ENCODE measurements at places on chromosomes 13 and 19.

- DNase-seq, result peak; percentile 14
Observed at GRCh38 chr13:80363890-80364503, 23.1 kb upstream of the SPRY2 start.

DNA sequence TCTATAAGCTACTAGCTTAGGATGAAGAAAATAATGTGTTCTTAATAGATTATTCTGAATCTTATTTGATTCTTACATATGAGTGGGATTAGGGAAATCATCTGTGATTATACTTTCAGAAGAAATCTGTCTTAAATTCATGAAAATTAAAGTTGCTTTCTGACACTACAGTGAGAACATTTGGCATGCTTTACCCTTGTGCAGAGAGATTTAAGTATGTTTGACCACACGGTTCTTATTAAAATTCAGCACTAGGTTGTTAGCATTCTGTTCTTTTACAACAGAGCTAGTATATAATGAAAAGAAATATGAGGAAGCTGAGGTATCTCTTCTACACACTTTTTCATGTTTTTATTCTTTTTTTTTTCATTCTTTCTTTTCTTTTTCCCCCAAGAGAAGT, 2723.9 kb downstream of the PCDH9 start:
- no peak for DNase-seq

DNA sequence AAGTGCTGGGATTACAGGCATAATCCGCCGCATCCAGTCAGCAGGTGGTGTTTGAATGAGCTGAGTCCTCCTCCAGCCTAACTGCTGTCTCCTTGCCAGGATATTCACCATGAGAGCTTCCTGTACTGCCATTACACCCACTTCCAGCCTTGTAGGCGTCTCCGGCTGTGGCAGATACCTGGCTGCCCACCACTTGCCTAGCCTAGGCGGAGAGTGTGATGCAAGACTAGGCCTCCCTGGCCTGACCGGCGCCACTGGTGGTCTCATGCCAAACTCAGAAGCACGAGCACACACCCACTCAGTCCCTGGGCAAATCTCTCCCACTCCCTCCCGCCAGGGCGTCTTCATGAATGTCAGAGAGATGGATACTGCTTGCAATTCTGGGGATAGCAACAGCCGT, 16.6 kb downstream of the IL12RB1 start:
- DNase-seq, result no peak

DNA sequence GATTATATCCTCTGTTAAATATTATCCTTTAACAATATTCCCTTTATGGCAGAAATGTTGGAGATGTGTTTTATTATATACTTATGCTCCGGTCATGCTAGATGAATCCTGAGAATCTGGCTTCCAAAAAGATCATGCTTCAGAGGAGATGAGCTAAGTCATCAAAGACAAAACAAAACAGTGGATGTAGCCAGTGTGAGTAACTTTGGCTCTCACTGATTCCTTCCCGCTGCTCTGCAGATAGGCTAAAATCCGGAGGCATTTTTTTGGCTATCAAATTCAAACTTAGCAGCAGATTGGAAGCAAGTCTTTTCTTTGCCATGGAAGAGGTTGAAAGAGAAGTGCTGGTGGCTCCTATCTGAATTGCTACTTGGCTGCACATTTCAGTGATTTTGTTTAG, 295.9 kb downstream of the GPC6 start:
- no peak for DNase-seq

- peak; percentile 36 for DNase-seq
Observed at GRCh38 chr19:18762125-18763023, 28.7 kb downstream of the COMP start.

- DNase-seq, result peak; percentile 45
Observed at GRCh38 chr19:16143399-16144215, at the start of gene HSH2D. Gene HSH2D, plus strand, starts transcription at chr19:16143685. Its CDS starts 5,066 bp downstream, at chr19:16148751.

- peak; percentile 75 for DNase-seq
Observed at GRCh38 chr13:42594481-42595252, 20.7 kb downstream of the TNFSF11 start.

DNA sequence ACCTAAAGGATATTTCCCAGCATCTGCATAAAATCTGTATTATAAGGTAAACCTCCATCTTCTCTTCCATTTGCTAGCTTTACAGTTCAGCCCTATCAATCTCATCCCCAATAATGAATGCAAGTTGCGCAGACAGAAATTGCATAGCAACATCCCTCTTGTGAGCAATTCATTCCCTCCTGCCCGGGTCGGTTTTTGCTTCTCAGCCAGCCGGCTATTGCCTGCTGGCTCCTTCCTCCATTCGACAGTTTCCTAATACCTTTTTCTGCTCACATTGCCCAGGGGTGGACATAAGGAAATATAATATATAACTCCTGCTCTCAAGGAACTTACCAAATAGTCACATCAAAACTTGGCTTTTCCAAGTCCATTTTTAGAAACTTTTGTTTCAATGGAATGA, 125.2 kb downstream of the FGF9 start:
- DNase-seq, result no peak

- DNase-seq, result peak; percentile 100
Observed at GRCh38 chr19:8640402-8641004, 10.1 kb downstream of the NFILZ start.

- no peak for DNase-seq
Observed at GRCh38 chr19:54136086-54136863, 1.3 kb upstream of the CNOT3 start.

- DNase-seq, result peak; percentile 77
Observed at GRCh38 chr13:77184455-77184854, 142.4 kb downstream of the MYCBP2 start.

DNA sequence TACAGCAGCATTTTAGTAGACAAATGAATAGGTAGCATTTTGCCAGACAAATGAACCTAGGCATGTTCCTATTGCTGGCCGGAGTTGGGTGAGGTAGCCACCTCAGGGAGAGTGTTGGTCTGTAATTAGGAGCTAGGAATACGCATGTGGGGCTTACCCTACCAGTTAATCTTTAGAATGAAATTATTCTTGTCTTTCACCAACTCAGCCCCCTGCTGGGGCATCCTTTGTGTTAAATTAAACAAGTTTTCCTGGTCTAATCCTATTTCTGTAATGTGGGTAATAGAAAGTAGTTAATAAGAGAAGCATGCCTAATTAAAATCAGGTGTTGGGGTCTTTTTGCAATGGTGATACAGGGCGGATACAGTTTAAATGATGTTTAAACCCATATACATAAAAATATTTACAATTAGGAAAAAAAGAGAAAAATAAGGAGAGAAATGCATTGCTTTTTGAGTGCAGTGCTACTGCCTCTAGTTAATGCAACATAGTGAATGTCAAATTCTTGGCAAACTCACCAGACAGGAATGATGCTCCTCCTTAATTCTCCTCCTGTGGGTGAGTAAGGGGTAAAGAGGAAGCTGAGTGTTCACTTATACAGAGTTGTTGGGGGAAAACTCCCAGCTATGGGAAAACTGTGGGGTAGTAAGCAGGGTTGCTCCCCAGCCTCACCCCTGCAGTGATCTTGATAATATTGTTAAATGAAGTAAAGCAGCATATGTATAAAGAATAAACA, 276.4 kb upstream of the EDNRB start:
- DNase-seq, result no peak

GRCh38 chr13:31675440-31675953, 63.8 kb upstream of the RXFP2 start:
- DNase-seq, result peak; percentile 10

DNA sequence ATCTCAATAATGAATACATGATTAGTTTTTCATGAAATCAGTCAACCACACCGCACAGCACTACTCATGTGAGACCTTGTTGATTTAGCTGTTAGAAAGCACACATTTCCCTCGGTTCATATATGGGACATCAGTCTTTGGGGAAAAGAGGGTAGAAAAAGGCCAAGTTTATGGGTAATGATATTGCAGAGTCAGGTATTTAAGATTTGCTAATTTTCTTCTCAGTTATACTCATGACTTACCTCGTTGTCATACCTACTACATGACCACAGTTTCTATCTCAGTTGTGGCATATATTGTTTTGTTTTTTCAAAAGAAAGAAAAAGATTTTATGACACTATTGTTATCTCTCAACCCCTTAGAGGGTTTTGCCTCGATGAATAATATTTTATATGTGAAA, 165.6 kb downstream of the POU4F1 start:
- no peak for DNase-seq

DNA sequence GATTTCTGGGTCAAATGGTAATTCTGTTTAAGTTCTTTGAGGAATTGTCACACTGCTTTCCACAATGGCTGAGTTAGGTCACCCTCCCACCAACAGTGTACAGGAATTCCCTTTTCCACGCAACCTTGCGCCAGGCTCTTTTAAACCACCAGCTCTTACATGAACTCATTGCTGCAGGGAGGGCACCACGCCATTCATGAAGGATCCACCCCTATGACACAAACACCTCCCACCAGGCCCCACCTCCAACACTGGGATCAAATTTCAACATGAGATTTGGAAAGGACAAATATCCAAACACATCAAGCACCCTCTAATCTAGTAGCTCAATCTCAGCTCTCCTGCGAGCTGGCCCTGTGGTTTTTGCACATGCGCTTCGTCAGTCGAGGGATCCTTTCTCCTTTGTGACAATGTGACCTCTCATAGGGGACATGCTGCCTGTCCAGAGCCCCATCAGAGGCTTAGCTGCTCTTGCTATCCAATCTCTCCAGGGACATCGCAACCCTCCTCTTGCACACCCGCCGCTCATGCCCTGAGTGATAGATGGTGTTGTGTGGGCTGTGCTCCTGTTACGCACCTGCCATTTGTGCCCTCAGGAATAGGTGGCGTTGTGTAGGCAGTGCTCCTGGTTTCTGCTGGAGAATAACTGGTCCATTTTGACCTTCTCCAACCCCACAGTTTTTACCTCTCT, 328.0 kb downstream of the UQCRFS1 start:
- DNase-seq, result no peak

DNA sequence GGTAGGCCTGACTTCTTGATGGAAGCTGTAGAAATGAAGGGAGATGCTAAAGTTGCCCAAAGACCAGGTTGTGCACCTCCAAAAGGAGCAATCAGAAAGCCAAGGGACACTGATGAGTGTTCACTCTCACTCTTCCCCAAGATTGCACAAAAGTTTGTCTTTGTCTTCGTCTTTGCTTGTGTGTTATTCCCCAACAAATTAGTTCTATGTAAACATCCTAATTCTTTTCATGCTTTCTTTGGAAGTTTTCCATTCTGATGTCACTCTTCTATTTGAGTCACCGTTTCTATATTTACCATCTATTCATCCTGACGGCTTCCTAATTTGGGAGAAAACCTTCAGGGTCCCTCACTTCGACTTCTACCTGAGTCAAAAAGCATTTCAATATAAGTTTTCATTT, 3.7 kb upstream of the TMEM272 start:
- DNase-seq, result no peak

- no peak for DNase-seq
Observed at GRCh38 chr19:29944390-29945012, 2.5 kb downstream of the URI1 start.

DNA sequence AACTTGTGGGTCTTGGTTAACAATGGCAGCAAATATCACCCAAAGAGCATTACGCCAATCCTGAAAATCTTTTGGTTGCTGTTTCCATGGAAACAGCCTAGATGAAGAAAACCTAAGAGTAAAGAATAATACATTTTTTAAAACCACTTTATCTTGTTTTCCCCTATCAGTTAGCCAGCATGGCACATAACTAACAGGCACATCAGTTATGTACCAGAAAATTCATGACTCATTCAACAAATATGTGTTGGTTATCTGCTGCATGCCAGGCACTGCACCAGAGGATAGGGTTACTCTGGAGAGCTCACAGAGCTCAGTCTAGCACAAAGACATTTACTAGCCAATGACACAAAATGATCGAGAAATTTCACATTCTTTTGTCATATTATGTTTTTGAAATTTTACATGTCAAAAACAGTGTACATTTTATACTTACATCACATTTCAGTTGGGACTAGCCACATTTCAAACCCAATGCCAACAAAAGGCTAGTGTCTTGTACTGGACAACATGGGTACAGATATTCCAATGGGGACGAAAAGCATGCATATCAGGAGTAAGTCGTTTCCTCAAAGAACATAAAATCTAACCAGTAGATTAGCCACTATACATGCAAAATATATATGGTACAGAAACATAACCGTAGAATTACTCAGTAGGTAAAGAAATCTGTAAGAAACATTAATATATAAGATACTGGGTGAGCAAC, 20.3 kb downstream of the LNX2 start:
- DNase-seq, result no peak

DNA sequence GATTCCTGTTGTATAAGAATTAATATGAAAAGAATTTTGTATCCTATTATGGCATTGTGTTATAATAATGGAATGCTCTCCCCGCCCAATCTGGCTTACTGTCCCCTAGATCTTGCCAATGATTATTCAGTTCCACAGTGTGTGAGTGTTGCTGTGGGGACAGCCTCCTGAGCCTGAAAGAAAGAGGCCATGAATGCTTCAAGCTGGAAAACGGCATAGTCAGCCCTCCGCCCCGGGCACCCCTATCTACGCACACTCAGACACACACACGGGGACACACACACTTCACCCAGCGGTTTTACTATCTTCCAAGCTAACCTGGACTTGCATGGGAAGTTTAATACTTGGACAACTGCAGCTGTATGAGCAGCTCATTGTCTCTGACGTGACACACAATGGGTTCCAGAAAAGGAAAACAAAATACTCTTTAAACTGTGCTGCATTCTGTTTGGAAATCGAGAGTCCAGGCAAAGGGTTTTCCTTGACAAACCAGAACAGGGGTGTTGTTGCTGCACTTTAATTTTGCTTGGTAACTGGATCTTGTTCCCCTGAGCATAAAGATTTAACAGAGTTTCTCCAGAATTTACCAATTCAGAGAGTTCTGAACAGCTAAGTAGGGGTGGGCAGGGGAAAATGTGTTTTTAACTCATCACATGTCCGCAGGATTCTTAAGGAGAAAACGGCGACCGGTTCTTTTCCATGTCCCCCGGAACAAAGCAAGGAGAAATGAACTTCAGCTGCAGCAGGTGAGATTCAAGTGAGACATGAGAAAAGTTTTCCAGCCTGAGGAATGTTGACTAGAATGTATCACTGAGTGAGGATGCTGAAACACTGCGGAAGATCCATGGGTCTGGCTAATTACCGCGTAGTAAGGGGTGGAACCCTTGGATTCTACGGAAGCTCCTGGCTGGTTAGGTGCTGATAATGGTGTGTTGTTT, 472.9 kb downstream of the FOXO1 start:
- DNase-seq, result no peak
